ENCODE measurements at places on chromosomes 4 and X. TPM values are rescaled to one million over a fixed set of nuclear protein-coding genes. Genes with fewer than 3 reads are reported as not detected.

GRCh38 chr4:154877110-154877760 is 96.2 kb downstream of the RBM46 start:
- H3K27me3 ChIP-seq: no peaks in the 10 kb centered on the region
- H3K4me3 ChIP-seq: no peak overlapping the region
- H3K27ac ChIP-seq: no peak overlapping the region
- DNase-seq: no peak
- no peaks in the 10 kb centered on the region for H3K4me1 ChIP-seq
- H3K36me3 ChIP-seq: no peaks in the 10 kb centered on the region

GRCh38 chr4:154164931-154165839 is 326.4 kb downstream of the DCHS2 start:
- no peak for DNase-seq
- no peaks in the 10 kb centered on the region for H3K27me3 ChIP-seq
- no peak overlapping the region for H3K4me3 ChIP-seq
- no peaks in the 10 kb centered on the region for H3K4me1 ChIP-seq
- H3K36me3 ChIP-seq: no peaks in the 10 kb centered on the region

DNA sequence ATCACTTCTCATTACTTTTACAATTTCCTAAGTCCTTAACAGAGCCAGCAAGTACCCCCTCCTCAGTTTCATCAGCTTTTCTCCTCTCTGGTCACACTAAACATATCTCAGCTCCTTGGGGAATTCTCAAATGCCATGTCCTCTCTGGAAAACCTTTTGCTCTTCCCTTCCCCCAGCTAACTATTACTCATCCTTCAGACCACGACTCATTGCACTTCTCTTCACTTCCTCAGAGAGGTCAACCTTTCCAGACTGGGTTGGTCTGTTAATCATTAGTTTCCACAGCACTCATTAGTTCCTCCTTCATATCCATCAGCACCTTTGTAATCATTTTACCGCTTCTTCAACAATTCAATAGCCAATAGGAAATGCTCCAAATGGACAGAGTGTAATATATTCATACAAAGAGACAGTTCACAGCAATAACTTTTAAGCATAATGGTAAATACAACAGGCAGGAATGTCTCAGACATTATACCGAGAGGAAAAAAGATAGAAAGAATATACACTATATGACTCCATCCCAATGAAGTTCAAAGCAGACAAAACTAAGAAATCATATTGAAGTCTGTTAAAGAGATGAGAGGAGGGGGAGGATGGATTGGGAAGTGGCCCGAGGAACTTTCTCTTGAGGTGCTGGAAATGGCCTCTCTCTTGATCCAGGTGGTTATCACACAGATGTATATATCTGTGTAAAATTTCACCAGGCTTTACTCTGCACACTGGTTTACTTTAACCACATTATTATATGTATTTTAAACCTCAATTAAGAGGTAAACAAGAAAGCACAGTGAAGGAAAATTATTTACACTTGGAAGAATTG is 39.6 kb downstream of the DDX60L start:
- H3K36me3 ChIP-seq: no peaks in the 10 kb centered on the region
- DNase-seq: no peak
- H3K4me1 ChIP-seq: no peaks in the 10 kb centered on the region
- H3K27ac ChIP-seq: no peak overlapping the region
- no peak overlapping the region for H3K4me3 ChIP-seq

DNA sequence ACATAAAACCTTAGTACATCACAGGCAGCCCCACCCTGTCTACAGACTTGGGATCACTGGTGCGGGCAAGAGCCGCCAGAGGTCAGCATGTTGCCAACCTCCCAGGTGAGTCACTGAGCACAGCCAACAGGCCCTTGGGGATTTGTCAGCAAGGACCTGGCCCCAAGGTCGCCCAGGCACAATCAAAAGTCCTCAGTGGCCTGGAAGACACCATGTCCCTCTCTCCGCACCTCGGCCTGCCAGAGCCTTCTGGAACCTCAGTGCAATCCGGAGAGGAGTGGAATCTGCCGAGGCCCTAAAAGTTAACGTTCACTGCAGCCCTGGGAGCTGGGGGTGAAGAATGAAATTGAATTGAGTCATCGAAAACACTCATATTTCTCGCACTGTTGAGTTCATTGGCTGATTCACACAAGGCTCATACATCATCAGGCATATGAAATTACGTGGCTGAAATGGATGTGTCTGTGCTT is 74.3 kb downstream of the WFS1 start:
- peaks cover 6% of the 10 kb centered on the region for H3K4me1 ChIP-seq
- no peak overlapping the region for H3K4me3 ChIP-seq
- peaks cover 46% of the 10 kb centered on the region for H3K36me3 ChIP-seq
- no peaks in the 10 kb centered on the region for H3K27me3 ChIP-seq
- no peak overlapping the region for H3K27ac ChIP-seq
- DNase-seq: no peak

GRCh38 chr4:183591301-183591700 is 67.7 kb downstream of the RWDD4 start:
- H3K27me3 ChIP-seq: no peaks in the 10 kb centered on the region
- no peaks in the 10 kb centered on the region for H3K4me1 ChIP-seq
- H3K27ac ChIP-seq: no peak overlapping the region

The RAB39B gene
- 21.7 TPM for total RNA-seq

DNA sequence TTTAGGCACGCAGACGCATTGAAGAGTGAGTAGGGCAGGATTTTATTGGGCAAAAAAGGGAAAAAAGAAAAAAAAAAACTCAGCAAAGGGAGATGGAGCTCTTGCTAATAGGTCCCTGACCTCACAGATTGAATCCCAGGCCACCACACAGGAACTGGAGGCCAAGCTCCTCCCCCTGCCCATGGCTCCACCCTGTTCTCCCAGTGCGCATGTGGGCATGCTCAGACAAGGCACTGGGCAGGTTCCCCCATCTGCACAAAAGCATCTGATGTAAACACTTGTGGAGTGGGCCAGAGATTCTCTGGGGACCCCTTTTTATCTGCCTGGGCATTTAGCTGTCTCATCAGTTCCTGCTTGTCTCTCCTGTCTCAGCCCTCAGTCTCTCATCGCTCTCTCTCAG is 9.5 kb downstream of the FRMD7 start:
- H3K27ac ChIP-seq: no peak overlapping the region
- no peaks in the 10 kb centered on the region for H3K36me3 ChIP-seq
- no peak for DNase-seq
- H3K27me3 ChIP-seq: peaks cover 25% of the 10 kb centered on the region

The WDR17 gene
- 42.5 TPM for total RNA-seq

The ZXDA gene
- 11.2 TPM for total RNA-seq
